ENCODE measurements at places on chromosomes 11 and 22.

DNA sequence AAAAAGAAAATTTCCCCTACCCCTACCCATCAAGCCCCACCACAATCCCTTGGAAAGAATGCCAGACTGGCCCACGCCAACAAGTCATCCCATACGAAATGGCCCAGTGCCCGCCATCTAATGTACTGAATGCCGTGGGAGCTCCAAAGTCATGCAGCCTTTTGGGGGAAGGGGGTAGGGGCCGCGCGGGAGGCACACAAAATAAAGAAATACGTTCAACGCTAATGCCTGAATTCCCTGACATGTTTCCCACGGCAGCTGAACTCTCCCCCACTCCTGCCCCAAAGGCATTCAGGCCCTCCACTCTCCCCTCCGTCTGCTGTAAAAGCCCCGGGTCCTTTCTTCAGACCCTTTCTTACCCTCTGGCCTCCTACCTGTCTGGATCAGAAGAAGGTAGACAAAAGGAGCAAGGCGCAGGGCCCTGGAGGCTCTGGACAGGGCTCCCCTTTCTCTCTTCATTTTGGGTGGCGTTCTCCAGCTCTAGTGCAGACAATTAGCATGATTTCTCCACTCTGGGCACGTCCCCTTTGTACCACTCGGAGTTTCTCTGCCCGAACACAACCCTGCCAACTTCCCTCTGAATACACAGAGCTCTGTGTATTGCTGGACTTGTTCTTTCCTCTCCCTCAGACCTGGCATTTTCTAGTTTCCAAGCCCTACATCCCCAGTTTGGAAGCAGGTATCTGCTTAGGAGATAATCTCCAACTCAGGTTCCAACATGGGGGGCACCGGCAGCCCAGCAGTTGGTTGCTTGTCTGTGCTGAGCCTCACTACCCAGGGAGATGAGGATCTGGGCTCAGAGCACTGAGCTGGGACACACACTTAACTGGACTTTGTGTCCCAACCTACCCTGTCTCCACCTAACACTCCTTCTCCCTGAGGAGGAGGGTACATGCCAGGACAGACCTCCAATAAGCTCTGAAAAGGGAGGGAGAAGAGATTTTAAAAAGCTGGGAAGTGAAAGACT is at the start of gene HEPACAM:
Gene HEPACAM (minus strand): TSS at position 500 of the 967 bp plus-strand sequence. CDS start 41 bp downstream, at position 459.
- DNase-seq = no peak

GRCh38 chr11:17861036-17861755 is 126.6 kb downstream of the KCNC1 start:
- DNase-seq = no peak

DNA sequence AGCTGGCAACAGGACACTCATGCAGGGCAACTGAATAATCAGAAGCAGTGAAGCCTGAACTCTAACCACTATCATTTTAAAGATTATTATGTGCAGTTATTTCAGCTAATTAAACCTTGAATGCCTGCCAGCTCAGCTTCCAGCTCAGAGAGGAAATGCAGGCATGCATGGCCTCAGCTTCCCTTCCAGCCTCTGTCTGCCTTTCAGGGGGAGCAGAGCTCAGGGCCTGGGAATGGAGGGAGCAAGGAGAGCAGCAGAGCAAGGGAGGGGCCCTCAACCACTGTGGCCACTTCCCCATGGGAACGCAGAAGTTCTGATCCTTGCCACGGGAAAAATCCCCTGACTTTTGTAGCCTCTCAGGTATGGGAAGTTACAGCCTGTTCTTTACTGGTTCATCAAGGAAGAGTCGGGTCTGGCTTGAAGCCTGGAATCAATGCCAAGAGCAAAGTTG is 32.5 kb upstream of the APLNR start:
- no peak for DNase-seq

DNA sequence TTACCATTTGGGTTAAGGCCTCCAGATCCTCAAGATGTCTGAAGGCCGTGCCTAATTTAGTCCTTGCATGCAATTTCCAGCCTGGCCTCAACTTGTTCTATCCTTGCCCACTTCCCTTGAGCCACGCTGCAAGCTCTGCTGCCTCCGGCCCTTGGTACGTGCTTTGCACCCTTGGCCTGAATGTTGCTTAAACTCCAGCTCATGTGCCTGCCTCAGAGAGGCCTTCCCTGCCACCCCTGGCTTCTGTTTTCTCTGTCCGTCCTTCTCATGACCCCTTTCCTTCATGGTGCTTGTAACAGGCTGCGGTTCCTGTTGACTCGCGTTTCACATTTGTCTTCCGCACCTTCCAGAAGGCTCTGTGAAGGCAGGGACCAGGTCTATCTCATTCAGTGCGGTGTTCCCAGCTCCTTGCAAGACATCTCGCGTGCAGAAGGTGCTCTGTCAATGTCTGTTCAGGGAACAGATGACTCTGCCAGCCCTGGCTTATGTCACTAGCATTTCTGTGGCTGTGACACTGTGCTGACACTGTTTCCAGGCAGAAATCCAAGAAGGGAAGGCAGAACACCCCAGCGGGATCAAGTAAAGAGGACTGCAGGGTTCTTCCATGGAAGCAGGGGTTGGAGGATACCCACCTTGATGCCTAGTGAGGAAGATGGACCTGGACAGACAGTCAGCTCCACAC is 61.8 kb downstream of the FBLN1 start:
- no peak for DNase-seq

DNA sequence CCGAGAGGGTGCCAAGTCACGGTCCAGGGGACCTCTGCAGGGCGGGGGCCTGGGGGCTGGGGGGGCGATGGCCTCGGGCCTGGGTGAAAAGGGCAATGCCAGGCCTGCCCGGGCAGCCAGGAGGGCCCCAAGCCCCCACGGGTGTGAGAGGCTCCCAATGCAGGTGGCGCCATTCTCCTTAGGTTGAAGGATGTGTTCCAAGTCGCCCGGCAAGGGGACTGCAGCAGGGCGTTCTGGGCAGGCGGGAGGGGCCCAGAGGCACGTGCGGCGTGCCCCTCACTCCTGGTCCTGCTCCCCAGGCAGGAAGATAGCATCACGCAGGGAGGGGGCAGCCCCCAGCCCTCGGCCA is 730 bp upstream of the TNNI2 start:
- DNase-seq = no peak

DNA sequence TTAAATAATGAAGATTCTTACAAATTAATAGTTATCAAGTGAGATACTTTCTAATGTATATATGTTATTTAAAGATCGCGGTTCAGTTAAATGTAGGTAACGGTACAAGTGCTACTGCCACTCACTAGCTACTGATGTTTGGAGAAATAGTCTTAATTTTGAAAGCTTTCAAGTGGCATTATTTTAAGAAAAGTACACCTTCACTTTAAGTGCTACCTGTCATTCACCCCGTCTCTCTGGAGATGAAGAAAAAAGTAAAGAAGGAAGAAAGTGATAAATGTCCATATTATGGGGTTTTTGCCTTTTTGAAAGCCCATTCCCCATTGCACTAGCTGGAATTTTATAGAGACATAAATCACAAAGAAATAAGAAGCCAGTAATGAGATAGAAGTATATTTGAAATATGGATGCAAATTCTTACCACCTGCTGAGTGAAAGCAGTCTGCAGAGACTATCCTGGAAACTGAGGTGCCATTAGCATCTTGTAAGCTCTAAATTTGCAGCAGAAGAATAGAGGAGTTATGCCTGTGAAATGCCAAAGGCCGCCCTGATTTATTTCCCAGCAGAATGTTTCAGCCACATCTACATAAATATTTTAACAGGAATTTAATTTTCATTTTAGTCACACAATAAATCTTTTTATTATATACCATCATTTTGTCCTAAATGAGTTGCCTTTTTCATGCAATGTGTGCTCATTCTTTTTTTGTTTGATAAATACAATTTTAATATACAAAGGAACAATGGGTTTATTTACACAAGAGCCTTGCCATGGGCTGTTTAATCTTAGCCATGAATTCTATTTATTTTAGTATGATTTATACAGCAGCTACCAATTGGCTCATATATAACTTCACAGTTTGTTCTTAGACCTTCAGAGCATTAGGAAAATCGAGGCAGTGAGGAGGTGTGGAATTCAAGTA is 489.9 kb upstream of the RAG2 start:
- DNase-seq = no peak

DNA sequence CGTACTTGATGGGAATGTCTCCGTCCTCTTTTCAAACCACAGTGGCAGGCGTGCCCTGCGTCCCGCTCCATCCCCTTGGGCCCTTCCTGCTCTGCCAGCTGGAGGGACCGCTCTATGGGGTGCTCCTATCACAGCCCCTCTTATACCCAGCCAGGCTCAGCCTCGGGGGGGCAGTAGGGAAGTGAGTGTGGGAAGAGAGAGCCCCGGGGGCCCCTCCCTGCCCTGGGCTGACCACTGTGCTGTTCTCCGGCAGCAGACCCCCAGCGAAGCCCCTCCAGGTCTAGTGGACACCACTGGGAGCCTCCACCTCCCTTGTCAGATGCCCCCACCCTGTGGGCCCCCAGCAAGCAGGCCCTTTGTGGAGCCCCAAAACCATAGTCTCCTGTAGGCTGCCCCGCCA is 572.5 kb downstream of the BRD1 start:
- DNase-seq = no peak

- DNase-seq = no peak
Observed at GRCh38 chr11:97656356-97656755, 1266.5 kb downstream of the JRKL start.

- DNase-seq = no peak
Observed at GRCh38 chr11:105609341-105609781, 512 bp upstream of the GRIA4 start.

DNA sequence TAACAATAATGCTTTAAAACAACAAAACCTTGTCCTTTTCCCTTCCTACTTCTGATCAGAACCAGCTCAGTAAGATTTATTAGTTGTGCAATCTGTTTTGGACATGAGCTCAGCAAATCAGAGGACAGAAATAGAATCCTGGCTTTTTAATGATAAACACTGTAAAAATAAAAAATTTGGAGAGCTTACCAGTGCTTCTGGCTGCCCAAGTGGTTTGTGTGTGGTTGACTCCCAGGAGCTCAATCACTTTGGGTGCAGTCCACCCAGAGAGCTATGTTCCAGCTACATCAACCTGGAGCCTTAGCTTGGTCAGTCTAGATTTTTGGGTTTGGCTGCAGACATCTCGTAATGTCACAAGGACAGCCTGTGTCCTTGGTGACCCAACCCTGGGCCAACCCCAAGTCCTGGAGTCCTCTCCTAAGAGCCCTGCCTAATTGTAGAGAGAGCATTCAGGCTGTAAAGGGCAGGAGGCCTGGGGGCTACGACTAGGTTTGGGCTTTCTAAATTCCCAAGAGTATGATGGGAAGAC is 28.5 kb downstream of the CD44 start:
- DNase-seq = no peak

- DNase-seq = no peak
Observed at GRCh38 chr22:38442967-38443627, 11.9 kb downstream of the KCNJ4 start.

GRCh38 chr11:111932611-111932950 is 4.6 kb upstream of the DIXDC1 start:
- no peak for DNase-seq

GRCh38 chr11:45209891-45210699 is 63.7 kb downstream of the PRDM11 start:
- DNase-seq = no peak

DNA sequence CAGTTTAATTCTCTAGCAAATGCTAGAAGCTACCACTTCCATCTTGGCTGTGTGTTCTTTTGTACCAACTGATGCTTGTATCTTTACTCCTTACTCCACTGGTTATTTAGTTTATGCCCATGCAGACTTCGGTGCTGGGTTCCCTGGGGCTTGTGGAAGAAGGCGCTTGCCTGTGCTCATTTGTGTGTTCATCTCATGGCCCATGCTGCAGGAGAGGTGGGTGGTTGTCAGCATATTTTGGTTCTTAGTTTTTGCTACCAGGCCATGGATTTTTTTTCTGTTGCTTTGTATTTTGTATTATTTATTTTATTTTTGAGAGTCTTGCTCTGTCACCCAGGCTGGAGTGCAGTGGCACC is 22.4 kb downstream of the MICAL2 start:
- no peak for DNase-seq

GRCh38 chr22:27778294-27779090 is 23.1 kb downstream of the MN1 start:
- no peak for DNase-seq

DNA sequence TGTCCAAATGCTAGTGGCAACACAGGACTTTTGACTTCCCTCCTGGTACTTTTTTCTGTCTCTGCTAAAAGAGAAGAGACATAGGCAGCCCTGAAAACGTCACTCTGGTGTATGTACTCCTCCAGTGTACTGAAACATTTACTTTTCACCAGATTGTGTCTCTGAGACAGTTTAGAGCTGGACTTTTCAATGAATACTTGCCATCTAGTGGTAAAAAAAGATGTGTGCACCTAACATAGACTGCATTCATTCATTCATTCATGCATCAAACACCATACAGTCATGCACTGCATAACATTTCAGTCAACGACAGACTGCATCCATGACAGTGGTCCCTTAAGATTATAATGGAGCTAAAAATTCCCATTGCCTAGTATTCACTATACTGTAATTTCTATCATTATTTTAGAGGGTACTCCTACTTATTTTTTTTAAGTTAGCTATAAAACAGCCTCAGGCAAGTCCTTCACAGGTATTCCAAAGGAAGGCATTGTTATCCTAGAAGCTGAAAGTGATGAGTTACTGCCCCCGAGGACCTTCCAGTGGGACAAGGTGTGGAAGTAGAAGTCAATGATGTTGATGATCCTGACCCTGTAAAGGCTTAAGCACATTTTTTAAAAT is 186.2 kb downstream of the SPON1 start:
- DNase-seq = no peak

GRCh38 chr11:38498721-38499120 is 1900.7 kb upstream of the RAG2 start:
- DNase-seq = no peak

DNA sequence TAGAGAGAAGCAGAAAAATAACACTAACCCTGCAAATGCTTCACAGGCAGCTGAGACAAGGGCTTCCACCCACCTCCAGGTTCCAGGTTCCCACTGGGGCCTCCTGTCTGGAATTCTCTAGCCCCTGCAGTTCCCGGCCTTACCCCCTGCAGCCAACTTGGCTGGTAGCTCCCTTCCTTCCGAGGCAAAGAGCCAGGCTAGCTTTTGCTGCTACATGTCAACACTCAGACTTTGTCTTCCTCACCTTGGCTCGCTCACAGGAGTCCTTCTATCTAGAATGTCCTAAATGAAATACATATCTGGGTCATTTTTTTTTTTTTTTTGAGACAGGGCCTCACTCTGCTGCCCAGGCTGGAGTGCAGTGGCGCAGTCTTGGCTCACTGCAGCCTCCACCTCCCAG is 9.9 kb upstream of the TTLL1 start:
- no peak for DNase-seq

DNA sequence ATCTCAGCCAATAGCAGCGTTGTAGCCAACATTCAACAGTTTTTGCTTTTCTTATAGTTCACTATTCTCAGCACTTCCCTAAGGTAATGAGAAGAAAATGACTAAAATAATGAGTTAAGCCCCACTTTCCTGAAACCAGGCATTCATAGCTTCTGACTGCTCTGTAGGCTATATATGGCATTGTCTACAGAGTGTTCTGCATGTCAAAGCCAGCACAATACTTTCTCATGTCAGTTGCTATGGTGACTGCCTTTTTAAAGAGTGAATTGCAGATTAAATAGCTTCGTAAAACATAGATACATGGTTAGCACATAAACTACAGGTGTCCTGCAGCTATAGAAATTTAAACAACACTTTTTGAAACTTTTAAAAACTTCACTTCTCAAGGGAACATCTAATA is 1256.1 kb upstream of the CNTN5 start:
- DNase-seq = no peak

- DNase-seq = peak; percentile 37
Observed at GRCh38 chr22:29470159-29470855, 9.7 kb upstream of the NEFH start.

GRCh38 chr11:72856065-72856464 is 41.9 kb downstream of the ATG16L2 start:
- DNase-seq = no peak

Measured in stimulated activated CD4-positive, alpha-beta T cell treated with anti-CD3 and anti-CD28 coated beads, Interleukin-15, amount 100 ng/mL, for 1 hour (primary cell).